ENCODE measurements at places on chromosomes 6 and 20.
A peak's percentile ranks its signal among the peaks of the same experiment; 100 is the strongest.

GRCh38 chr6:153309651-153310050 lies 178.6 kb upstream of the RGS17 start:
- H3K4me3 ChIP-seq: no peak overlapping the region
- H3K27me3 ChIP-seq: no peaks in the 10 kb centered on the region
- no peaks in the 10 kb centered on the region for H3K36me3 ChIP-seq
- H3K27ac ChIP-seq: no peak overlapping the region
- DNase-seq: no peak
- H3K4me1 ChIP-seq: peaks cover 13% of the 10 kb centered on the region

DNA sequence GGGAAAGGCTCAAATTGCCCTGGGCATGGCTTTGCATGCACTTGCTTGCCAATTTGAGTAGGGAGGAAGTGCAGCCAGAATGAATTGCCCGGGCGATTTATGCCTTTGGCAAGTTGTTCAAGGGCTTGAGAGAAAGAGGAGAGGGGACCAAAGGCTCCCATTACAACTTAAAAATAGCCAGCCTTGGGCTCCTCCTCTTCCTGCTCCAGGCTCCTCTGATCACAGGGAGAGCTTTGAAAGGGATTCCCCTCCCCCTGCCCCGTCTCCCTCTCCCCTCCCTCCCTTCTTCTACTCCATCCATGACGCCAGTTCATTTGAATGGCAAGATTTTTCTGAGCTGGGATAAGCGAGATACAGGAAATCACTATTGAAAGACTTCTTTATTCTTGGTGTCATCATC lies 304.9 kb upstream of the JAG1 start:
- no peak for DNase-seq
- H3K4me1 ChIP-seq: no peaks in the 10 kb centered on the region
- no peaks in the 10 kb centered on the region for H3K27me3 ChIP-seq
- H3K36me3 ChIP-seq: no peaks in the 10 kb centered on the region

DNA sequence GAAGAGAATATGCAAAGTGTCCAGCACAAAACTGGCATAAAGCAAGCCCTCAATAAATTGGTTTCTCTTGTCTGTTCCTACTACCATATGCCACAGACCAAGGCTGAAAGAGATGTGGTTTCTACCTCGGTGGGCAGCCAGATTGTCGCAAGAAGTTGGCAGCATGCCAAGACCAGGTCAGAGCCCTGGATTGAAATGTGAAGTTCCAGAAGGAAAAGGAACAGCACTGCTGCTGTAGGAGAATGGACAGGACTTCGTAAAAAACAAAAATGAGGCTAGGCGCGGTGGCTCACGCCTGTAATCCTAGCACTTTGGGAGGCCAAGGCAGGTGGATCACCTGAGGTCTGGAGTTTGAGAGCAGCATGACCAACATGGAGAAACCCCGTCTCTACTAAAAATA lies 22.1 kb downstream of the MRPL14 start:
- H3K27ac ChIP-seq: no peak overlapping the region
- peaks cover 19% of the 10 kb centered on the region for H3K36me3 ChIP-seq
- no peak overlapping the region for H3K4me3 ChIP-seq

GRCh38 chr6:16719488-16719887 lies 41.8 kb downstream of the ATXN1 start:
- DNase-seq: no peak
- H3K27ac ChIP-seq: no peak overlapping the region
- no peaks in the 10 kb centered on the region for H3K27me3 ChIP-seq
- no peak overlapping the region for H3K4me3 ChIP-seq
- peaks cover 7% of the 10 kb centered on the region for H3K4me1 ChIP-seq

GRCh38 chr6:71446057-71446456 lies 157.4 kb downstream of the OGFRL1 start:
- DNase-seq: no peak
- H3K4me1 ChIP-seq: no peaks in the 10 kb centered on the region
- peaks cover 4% of the 10 kb centered on the region for H3K27me3 ChIP-seq
- H3K4me3 ChIP-seq: no peak overlapping the region
- no peak overlapping the region for H3K27ac ChIP-seq

DNA sequence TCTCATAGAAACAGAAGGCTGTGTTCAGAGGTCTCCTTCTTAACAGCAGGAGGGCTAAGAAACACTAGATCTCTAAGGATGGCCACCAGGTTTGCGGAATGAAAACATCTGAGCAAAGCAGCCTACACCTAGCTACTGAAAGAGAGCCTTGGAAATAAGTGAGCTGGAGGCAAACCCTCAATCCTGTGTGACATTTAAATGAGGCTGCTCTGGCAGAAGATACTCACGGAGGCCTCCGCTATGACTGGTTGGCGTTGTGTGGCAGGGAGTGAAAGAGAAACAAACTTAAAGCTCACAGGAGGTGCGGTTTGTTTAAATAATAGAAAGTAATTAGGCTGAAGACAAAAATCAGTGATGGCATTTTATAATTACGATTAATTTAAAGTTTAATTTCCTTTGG lies 162.0 kb upstream of the RNF217 start:
- H3K36me3 ChIP-seq: no peaks in the 10 kb centered on the region
- H3K4me1 ChIP-seq: no peaks in the 10 kb centered on the region
- no peak overlapping the region for H3K27ac ChIP-seq
- H3K4me3 ChIP-seq: no peak overlapping the region
- no peak for DNase-seq
- peaks cover 3% of the 10 kb centered on the region for H3K27me3 ChIP-seq

- no peaks in the 10 kb centered on the region for H3K36me3 ChIP-seq
- peaks cover 4% of the 10 kb centered on the region for H3K27me3 ChIP-seq
- no peak for DNase-seq
- H3K27ac ChIP-seq: no peak overlapping the region
- no peak overlapping the region for H3K4me3 ChIP-seq
- no peaks in the 10 kb centered on the region for H3K4me1 ChIP-seq
Observed at GRCh38 chr6:69835414-69836179, 30.8 kb upstream of the COL19A1 start.

DNA sequence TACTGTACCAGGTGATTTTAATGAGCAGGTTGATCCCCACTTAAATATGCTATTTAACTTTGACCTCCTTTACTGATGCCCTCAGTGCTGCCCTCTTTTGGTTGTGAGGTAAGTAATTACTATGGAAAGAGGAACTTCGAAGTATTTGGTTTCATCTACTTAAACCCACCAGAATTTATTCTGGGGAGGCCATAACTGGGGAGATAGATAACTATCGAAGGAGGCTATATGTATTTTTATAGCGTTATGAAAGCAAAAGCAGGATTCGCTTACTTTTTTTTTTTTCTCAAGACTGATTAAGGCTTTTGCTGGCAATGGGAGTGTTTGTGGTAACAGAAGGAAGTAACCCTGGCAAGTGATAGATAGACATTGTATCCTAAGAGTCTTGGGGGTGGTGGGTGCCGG lies 168.9 kb upstream of the CENPW start:
- DNase-seq: peak; percentile 43
- H3K4me1 ChIP-seq: peaks cover 8% of the 10 kb centered on the region
- no peaks in the 10 kb centered on the region for H3K36me3 ChIP-seq
- H3K27me3 ChIP-seq: no peaks in the 10 kb centered on the region
- H3K27ac ChIP-seq: no peak overlapping the region

GRCh38 chr20:51914758-51915157 lies 112.4 kb upstream of the SALL4 start:
- H3K27ac ChIP-seq: no peak overlapping the region
- H3K36me3 ChIP-seq: no peaks in the 10 kb centered on the region
- no peak for DNase-seq
- no peaks in the 10 kb centered on the region for H3K27me3 ChIP-seq

DNA sequence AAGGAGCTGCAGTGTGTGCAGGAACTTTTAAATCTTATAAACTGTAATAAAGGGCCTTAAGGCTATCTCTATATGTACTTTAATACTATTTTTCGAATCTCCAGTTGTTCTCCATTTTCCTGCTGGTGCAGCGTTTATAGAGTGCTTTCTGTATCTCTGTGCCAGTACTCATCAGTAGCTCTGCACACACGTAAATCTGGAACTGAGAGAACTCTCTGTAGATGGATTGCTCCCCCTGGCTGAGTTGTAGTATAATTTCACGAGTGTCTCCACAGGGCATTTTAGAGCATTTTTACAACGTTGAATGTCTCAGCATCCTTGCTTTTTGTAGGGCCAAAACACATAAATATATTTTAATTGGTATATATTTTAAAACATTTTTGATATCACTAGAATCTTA lies 256.5 kb downstream of the TRDN start:
- no peaks in the 10 kb centered on the region for H3K36me3 ChIP-seq
- no peak overlapping the region for H3K27ac ChIP-seq
- no peak overlapping the region for H3K4me3 ChIP-seq
- DNase-seq: no peak
- no peaks in the 10 kb centered on the region for H3K27me3 ChIP-seq
- no peaks in the 10 kb centered on the region for H3K4me1 ChIP-seq

- H3K27ac ChIP-seq: peak overlapping the region; percentile 96
- H3K27me3 ChIP-seq: no peaks in the 10 kb centered on the region
- no peaks in the 10 kb centered on the region for H3K36me3 ChIP-seq
- peaks cover 36% of the 10 kb centered on the region for H3K4me1 ChIP-seq
- peak; percentile 85 for DNase-seq
Observed at GRCh38 chr6:79233611-79234149, 802 bp downstream of the HMGN3 start.

DNA sequence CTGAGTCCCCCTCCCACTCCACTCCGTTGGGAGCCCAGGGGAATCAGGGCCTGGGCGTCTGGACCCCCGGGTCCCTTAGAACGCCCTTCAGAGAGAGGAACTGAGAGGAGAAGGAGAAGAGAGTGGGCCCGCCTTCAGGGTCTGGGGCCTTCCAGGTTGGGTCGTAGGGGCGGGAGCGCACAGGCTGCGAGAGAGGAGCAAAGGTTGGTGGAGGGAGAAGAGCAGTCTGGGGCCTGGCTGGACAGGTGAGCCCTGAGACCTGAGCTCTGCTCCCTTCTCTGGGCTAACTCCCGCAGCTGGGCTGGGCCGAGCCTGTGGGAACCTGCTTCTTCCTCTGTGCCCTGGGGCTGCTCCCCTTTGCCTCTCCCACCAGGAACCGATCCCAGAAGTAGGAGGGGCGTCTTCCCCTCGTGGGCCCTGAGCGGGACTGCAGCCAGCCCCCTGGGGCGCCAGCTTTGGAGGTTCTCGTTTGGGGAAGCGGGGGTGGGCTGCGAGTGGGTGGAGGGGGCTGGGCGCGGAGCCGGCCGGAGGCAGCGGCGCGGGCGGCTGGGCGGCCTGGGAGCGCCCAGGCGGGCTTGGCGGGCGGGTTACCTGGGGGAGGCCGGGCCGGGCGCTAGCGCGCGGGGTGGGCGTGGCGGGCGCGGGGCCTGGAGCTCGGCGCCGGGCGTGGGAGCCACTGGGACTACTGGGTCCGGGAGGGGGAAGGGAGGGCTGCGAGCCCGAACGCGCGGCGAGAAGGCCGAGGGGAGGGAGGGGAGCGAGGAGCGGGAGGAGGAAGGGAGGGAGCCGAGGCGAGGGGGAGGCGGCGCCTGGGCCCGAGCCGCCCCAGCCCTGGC lies at the start of gene DDR1:
Gene DDR1, plus strand, starts transcription at position 835 of the 836 bp plus-strand sequence. CDS start 4,211 bp downstream, outside the sequence.
- peak within 1 kb of the TSS; percentile 76 for H3K4me3 ChIP-seq
- H3K27ac ChIP-seq: no peak within 1 kb of the TSS
- H3K4me1 ChIP-seq: peaks cover 35% of the 10 kb centered on the region
- DNase-seq: peak; percentile 69

GRCh38 chr6:151147118-151147832 lies 92.5 kb upstream of the AKAP12 start:
- no peak overlapping the region for H3K27ac ChIP-seq
- no peaks in the 10 kb centered on the region for H3K36me3 ChIP-seq

GRCh38 chr6:119348096-119348747 lies 1.3 kb downstream of the MAN1A1 start:
- peak overlapping the region; percentile 69 for H3K4me3 ChIP-seq
- H3K27me3 ChIP-seq: no peaks in the 10 kb centered on the region

- no peak for DNase-seq
- no peak overlapping the region for H3K27ac ChIP-seq
- no peaks in the 10 kb centered on the region for H3K4me1 ChIP-seq
- H3K27me3 ChIP-seq: no peaks in the 10 kb centered on the region
Observed at GRCh38 chr6:56278171-56278591, 30.8 kb upstream of the COL21A1 start.

DNA sequence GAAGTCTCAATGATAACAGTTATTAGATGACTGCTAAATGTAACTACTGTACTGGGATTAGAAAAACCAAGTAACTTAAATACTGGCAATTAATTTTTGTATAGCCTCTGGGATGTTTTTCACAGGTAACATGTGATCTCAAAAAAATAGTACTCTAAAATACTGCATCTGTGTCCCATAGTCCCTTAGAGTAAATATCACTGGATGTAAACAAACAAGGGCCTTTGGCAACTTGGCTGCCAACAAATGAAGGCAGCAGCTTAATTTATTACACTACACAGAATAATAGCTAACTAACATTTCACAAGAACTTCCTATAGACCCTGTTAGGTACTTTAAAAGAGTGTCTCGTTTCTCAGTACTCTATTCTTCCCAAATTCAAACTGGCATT lies 14.0 kb downstream of the ARHGAP18 start:
- peaks cover 68% of the 10 kb centered on the region for H3K4me1 ChIP-seq
- no peaks in the 10 kb centered on the region for H3K27me3 ChIP-seq
- no peak for DNase-seq
- H3K4me3 ChIP-seq: peak overlapping the region; percentile 53
- H3K27ac ChIP-seq: peak overlapping the region; percentile 92

- peaks cover 8% of the 10 kb centered on the region for H3K27me3 ChIP-seq
- H3K4me3 ChIP-seq: no peak overlapping the region
- H3K36me3 ChIP-seq: no peaks in the 10 kb centered on the region
- H3K4me1 ChIP-seq: peaks cover 20% of the 10 kb centered on the region
- H3K27ac ChIP-seq: no peak overlapping the region
Observed at GRCh38 chr6:71364889-71365542, 76.4 kb downstream of the OGFRL1 start.

- no peak overlapping the region for H3K4me3 ChIP-seq
- DNase-seq: no peak
- H3K36me3 ChIP-seq: no peaks in the 10 kb centered on the region
- H3K4me1 ChIP-seq: no peaks in the 10 kb centered on the region
Observed at GRCh38 chr6:50276771-50277261, 227.1 kb upstream of the DEFB112 start.

- no peaks in the 10 kb centered on the region for H3K27me3 ChIP-seq
- H3K27ac ChIP-seq: no peak overlapping the region
- H3K4me3 ChIP-seq: no peak overlapping the region
- no peak for DNase-seq
Observed at GRCh38 chr6:55937261-55937947, 62.0 kb upstream of the BMP5 start.

DNA sequence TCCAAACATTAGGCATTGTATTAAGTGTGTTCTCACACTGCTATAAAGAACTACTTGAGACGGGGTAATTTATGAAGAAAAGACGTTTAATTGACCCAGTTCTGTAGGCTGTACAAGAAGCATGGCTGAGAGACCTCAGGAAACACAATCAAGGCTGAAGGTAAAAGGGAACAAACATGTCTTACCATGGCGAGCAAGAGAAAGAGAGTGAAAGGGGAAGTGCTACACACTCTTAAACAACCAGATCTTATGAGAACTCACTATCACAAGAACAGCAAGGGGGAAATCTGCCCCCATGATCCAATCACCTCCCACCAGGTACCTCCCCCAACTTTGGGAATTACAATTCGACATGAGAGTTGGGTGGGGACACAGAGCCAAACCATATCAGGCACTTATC lies 86.6 kb upstream of the TOP1 start:
- no peak overlapping the region for H3K27ac ChIP-seq
- no peak overlapping the region for H3K4me3 ChIP-seq
- DNase-seq: no peak
- H3K27me3 ChIP-seq: peaks cover 20% of the 10 kb centered on the region

Measured in activated naive CD4-positive, alpha-beta T cell treated with anti-CD3 and anti-CD28 coated beads, Interleukin-2, amount 10 ng/mL, durations not matched to agents 7 days and 5 days (primary cell).